Stimulated activated CD8-positive, alpha-beta memory T cell treated with anti-CD3 and anti-CD28 coated beads, Interleukin-7, amount 100 ng/mL, for 24 hours (primary cell): ENCODE measurements at places on chromosomes 11 and 22.
A peak's percentile ranks its signal among the peaks of the same experiment; 100 is the strongest.

GRCh38 chr11:103396237-103396636 lies 287.0 kb downstream of the DYNC2H1 start:
- DNase-seq, result no peak

DNA sequence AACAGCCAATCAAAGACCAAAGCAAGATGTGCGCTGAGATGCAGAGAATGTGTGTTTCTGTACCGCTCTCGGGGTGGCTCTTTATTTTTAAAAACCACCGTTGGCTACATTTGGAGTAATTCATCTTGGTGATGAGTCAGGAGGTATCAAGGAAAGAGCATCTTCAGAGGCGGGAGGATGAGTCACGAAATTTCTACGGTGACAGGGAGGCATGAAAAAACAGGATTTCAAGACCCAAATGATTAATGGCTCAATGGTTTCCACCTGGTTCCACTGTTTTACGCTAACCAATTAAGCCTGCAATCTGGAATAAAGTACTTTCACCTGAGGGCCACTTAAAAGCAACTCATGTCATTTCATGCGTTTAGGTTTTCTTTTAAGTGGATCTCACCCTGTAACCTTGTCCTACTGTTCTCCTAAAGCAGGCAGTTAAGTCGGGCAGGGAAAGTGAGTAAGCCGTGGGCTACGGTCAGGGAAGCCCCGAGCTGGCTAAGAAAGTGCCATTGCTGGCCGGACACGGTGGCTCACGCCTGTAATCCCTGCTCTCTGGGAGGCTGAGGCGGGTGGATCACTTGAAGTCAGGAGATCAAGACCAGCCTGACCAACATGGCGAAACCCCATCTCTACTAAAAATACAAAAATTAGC lies 74.6 kb downstream of the CELSR1 start:
- no peak for DNase-seq

DNA sequence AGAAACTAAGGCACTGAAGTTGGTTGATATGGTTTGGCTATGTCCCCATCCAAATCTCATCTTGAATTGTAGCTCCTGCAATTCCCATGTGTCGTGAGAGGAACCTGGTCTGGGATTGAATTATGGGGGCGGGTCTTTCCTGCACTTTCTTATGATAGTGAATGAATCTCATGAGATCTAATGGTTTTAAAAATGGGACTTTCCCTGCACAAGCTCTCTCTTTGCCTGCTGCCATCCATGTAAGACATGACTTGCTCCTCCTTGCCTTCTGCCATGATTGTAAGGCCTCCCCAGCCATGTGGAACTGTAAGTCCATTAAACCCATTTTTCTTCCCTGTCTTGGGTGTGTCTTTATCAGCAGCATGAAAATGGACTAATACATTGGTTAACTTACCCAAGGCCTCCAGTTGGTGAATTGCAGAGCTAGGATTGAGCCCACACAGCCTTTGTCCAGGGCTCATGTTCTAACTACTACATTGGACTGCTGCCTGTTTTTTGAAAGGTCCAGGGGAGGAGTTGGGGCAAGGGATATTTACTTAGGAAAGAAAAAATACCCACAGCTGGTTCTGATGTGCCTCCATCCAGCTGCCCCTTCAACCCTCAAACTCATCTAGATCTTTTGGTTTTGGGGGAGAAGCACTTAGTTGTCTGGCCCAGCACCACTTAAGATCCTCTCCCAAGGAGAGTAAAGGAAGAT lies 107.8 kb upstream of the NAV2 start:
- no peak for DNase-seq

DNA sequence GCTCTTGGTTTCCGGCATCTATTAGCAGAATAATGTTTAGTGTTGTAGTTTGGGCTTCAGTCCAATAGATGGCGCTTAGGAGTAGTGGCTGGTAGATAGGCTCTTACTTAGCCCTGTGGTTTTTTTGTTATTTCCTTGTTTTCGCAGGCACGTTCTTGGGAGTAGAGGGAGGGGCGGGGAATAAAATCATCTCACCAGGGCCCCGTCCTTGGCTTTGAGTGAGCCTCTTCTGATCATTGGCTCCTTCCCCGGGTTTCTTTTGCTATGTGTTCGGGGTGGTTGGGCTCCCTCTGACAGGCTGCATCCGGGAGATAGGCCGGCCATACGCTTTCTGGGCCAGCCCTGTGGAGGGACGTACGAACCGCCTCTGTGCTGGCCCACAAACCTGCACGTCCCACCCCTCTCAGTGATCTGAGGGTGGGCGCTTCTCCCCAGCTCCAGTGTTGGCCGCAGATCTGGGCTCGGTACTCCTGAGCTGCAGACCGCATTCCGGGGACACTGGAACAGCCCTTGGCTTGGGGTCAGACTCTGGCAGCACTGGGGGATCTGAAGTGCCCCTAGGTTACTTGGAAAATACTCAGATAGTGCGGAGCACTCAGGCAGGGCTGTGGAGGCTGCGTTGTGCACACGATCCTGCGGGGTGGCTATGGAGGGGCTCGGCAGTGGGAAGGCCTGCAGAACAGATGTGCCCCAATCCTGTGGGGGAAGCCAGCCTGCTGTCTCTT lies 217.0 kb downstream of the DYNC2H1 start:
- no peak for DNase-seq

- no peak for DNase-seq
These were observed 24.0 kb upstream of the SYT8 start for GRCh38 chr11:1810761-1811160.

- no peak for DNase-seq
These were observed 52.6 kb downstream of the SPECC1L start for GRCh38 chr22:24323233-24323632.

DNA sequence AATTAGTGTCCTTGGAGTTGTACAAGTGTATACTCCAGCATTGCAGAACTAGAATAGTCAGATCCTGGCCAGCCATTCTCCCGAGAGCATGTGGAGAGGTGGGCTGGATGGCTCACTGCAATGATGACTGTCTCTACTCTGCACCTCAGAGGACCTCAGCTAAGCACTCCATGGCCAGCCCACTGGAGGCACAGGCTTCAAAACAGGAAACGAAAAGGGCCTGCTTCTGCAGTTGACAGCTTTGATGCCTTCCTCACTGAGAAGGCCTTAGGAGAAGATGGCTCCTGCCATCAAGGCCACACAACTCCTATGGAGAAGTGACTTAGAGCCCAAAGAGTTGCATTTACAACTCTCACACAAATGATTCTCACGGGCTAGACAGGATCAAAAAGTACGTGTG lies 9.1 kb downstream of the POLD4 start:
- DNase-seq, result no peak

DNA sequence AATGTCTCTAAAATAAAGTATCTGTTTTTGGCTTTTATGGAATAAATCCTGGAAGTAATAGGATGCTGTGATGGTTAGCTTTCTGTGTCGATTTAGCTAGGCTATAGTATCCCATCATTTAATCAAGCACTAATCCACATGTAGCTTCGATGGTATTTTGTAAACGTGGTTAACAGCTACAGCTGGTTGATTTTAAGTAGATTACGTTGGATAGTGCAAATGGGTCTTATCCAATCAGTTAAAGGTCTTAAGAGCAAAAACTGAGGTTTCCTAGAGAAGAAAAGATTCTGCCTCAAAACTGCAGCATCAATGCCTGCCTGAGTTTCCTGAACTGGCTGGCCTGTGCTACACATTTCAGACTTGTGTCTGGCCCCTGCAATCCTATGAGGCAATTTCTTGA lies 314.2 kb upstream of the SORL1-AS1 start:
- no peak for DNase-seq

DNA sequence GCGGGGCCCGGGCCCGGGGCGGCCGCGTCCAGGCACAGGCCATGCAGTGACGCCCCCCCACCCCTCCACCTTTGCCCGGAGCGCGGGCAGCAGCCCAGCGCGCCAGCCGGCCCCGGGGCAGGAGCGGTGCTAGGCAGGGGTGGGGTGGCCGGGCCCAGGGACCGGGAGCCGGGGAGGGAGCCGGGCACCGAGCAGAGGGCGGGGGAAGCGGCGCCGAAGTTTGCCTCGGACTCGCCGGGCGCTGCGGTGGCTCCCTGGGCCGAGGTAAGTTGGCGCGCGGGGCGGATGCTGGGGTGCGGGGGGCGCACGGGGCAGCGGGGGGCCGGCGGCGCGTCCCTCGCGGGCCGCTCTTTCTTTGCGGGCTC lies 332 bp downstream of the TEAD1 start:
- DNase-seq, result no peak

DNA sequence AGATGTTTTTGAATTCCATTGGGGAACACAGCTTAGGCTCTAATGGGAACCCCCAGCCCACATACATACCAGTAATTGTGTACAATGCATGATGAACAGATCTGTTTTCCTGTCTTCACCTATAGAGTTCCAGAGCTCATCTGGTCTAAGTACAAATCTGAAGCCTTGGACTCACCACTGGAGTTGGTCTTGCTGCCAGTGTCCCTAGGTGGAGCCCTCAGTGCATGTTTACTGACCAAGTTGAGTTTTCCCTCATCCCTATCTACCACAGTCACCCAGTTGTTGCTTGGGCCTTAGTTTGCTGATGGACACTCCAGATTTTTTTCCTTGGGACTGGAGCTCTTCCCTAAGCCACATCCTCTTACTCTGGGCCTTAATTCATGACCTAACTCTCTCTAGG lies 159.2 kb upstream of the DDI1 start:
- DNase-seq, result no peak

DNA sequence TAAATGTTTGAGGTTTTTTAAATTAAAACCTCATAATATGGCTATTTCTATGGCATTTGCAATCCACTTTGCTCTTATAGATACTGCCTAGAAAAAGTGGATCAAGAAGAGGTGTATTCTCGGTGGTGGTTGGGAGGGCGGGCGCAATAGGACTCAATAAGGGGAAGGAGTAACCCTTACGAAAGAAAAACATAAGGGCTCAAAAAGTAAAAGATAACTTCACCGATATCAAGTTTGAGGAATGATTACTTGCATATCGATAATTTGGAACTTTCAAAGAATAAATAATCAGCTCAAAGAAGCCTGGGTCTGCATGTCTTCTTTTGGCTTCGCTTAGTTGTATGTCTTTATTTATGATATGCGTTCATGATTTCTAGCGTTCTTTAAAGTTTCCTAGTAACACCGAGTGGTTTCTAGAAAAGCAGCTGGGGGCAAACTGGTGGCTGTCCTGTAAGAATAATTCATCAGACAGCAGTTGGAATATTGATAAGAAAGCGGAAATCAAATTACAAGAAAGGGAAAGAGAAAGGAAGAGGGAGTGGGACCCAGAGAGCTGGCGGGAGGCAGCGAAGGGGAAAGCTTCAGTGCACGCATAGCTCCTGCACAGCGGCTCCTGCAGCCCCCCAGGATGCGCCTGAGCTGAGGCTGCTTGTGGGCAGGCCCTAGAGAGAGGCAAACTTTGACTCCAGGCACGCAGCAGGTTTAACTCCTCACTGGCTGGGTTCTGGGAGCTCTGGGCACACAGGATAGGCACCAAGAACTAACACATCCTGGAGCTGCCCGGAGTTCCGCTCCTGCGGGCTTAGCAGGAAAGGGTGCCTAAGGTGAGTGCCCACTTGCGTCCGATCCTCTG lies 9.1 kb upstream of the FLI1 start:
- no peak for DNase-seq

DNA sequence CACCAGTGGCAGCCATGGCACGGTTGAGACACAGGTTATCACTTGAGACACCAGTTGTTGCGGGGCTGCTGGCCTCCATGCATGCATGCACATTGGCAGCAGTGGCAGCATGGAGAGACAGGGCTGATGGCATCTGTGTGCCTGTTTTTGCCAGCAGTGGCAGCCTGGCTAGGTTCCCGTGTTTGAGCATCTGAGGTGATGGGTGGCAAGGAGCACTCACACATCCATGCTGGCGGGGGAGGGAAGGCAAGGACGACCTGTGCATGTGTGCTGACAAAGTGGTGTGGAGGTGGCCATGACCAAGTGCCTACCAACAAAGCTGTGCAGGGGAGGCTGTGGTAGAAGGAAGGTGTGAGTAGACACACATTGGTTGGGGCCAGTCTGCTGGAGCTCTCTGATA lies 133.5 kb downstream of the CNTN5 start:
- DNase-seq, result no peak

DNA sequence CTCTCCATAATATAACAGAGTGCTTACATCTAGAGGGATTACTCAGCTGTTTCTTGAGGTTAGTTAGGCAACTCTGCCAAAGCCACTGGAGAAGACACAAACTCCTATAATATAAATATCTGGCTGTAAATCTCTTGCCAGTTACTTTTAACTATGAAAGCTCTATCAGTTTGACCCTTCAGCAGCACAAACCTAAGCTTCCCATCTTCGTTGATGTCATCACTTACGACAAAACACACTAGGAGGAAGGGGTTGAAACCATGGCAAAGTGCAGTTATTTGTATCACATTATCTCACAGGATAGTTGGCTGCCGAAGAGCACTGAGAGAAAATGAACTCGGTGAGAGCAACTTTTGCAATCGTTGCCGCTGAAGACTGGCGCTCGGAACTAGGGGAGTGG lies 922.1 kb downstream of the OPCML start:
- DNase-seq, result no peak

GRCh38 chr22:48223488-48224190 lies 1461.2 kb downstream of the TBC1D22A start:
- no peak for DNase-seq

DNA sequence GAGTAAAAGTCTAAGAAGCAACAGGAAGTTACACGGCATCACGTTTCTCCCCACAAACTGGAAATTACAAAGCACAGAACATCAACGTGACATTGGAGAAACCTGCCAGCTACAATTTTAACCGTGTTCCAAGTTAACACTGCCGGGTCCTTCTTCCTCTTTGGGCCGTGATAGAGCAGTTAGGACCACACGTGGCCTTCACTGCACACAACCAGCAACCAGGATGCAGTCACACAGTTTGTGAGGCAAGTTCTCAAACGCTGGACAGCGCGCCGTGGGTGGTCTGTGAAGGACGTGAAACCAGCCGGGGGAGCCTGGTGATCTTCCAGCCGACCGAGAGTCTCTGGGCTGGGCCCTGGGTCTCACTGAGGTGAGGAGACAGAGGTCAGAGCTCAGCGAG lies 14.6 kb downstream of the C11orf21 start:
- no peak for DNase-seq

- no peak for DNase-seq
These were observed 75.8 kb downstream of the COMMD9 start for GRCh38 chr11:36213393-36213840.

GRCh38 chr11:71456294-71456693 lies 3.3 kb downstream of the NADSYN1 start:
- DNase-seq, result no peak

DNA sequence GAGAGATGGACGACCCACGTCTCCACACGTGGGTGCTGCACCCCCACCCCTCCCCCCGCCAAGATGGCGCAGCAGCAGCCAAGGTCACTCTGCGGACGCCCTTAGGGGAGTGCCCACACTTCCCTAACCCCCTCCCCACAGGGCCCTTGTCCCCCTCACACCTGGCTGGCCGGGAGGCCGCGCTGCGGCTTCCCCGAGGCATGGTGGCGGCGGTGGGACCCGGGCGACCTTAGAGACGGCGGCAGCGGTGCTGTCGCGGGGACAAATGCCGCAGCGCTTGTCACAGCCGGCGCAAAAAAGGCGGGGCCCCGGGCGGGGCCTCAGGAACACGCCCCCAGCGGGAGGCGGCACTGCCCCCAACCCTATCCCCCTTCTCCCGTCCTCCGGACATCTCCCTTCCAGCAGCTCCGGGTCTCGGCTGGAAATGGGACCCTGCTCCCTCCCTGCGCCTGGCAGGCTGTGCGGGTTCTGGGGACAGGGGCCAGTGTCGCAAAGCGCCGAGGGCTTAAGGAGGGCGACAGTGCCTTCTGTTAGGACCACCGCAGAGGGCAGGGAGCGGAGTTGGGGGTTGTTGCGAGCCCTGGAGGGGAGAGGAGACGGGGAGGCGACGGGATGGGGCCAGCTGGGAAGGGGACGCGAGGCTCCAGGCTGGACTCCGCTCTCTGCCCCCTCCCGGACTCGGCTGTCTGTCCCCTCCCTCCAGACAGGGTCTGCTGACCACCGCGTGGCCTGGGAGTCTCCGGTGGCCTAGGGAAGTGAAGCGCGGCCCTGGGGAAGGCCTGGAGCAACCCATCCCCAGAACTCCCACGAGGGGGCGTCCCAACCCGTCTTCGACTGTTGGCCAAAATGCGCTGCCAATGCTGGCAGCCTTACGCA lies at the start of gene CHCHD10:
CHCHD10 (minus strand) TSS at position 300 of the 876 bp plus-strand sequence; CDS start at position 202, 98 bp downstream.
- DNase-seq, result peak; percentile 62
